Cerebellum (tissue), 4 donors: ENCODE measurements at places on chromosomes 7 and 10. TPM values are rescaled to one million over a fixed set of nuclear protein-coding genes. Genes with fewer than 3 reads are reported as not detected.

DNA sequence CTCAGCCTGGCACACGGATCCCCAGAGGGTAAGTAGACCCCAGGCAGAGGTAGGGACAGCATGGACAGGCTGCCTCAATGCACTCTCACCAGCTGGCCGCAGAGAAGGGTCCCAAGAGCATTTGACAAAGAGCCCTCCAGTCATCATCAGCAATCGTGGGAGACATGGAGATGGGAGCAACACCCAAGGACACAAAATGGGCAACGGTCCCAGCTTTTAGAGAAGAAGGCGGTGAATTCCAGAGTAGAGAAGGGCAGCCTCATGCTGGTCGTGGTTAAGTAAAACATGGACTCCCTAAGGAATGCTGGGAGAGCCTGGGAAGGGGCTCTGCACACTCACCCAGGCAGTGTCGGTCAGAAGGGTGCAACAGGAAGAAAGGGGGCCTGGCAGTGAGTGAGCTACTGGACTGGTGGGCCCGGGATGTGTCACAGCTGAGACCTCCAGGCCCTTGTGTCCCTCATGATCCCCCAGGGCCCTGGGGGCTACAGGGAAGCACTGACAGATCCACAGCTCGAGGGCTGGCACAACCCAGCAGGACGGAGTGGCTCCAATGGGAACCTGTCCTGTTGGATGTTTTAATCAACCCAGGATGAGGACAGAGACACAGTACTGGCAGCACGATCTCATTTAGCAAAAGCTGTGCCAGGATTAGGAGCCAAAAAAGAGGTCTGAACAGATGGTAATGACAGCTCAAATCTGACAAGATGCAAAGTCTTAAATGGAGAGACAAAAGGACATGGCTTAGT, 147.1 kb downstream of the NEURL1 start:
- DNase-seq: peak; percentile 92

DNA sequence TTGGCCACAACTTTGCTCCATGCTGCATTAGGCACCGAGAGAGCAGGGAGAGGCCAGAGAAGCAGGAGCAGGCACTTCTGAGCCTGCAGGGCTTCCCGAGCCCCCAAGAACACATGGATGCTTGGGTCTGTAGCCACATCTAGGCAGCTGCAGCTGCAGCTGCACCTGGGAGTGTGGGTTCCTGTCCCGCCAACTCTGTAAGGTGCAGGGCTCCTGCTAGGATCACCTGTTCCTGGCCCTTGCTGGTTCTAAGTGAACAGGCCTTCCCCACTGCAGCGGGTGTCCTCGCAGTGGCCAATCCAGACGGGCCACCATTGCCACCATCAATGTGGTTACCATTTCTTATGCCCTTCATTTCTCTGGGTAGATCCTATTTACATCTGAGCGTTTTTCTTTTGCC, 330.3 kb downstream of the AUTS2 start:
- DNase-seq: no peak

GRCh38 chr7:25632616-25633015, 404.3 kb upstream of the NPVF start:
- no peak for DNase-seq

DNA sequence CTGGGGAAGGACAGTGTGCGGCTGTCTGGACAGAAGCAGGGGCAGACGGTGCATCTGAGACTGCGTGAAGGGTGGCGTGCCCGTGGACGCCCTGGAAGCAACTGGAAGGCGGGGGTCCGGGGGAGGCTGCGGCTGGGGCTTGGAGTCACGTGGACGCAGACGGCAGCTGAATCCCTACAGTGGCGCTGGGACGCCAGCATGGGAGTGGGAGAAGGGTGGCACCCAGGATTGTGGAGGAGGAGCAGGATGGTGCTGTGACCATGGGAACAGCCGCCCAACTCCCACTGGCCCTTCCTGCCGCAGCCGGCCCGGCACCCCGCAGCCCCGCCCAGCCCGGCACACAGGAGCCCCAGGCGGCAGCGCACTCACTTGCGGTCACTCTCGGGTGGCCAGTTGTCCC, 9.7 kb downstream of the INTS1 start:
- DNase-seq: no peak

TMEM236 gene
- total RNA-seq: 0.18 TPM

GRCh38 chr10:71262027-71262426, 49.7 kb downstream of the UNC5B start:
- no peak for DNase-seq

DNA sequence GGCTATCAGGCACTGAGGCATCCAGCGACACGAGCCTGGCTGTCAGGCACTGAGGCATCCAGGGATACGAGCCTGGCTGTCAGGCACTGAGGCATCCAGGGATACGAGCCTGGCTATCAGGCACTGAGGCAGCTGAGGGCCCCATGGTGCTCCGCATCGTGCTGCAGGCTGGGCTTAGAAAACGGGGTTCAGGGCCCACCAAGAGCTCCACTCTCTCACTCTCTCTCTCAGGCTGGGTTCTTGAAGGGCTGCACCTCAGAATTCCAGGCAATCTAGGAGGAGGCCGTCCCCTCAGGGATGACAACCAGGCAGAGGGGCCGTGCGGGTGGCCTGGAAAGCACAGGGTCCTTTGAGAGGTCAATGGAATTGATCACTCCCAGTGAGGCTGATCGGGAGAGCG, 69.0 kb downstream of the CFAP46 start:
- no peak for DNase-seq

GRCh38 chr7:21326921-21327320, 101.0 kb upstream of the SP4 start:
- no peak for DNase-seq

DNA sequence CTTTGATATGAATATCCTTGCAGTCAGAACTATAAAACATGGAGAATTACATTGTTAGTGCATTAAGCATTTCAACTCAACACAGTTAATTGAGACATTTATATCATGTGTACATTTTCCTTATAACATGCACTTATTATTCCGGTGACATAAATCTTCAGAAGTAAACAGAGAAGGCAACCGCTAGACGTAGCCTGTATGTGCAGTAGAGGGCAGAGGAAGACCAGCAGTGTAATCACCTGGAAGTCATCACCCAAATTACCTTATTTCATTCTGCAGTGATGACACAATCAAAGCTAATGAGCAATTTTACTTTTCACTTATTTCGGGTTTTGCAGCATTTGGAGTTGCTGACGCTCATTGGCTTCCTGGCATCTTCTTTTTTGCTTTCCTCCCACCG, 394.6 kb downstream of the SDK1 start:
- no peak for DNase-seq

ABCB4 gene
- total RNA-seq: 3.8 TPM

DNA sequence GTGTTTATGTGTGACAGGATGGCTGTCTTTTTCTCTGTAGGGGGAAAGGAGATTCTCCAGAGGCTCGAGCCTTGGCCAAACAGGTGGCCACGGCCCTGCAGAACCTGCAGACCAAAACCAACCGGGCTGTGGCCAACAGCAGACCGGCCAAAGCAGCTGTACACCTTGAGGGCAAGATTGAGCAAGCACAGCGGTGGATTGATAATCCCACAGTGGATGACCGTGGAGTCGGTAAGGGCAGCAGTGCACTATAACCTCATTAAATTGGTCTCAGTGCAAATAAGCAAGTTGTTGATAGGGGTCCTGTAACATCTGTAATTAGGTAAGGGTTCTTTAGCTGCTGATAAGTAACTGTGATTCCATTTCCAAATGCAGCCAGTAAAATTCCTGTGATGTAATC, 56.4 kb downstream of the AP3M1 start:
- no peak for DNase-seq

- no peak for DNase-seq
Measured at GRCh38 chr7:33761449-33762080, 143.8 kb upstream of the BMPER start.

GRCh38 chr7:115363916-115364315, 442.0 kb downstream of the MDFIC start:
- DNase-seq: no peak

NANOS1 gene
- total RNA-seq: 7.8 TPM

CRHR2 gene
- total RNA-seq: 0.27 TPM

SPDYE18 gene
- total RNA-seq: 1.3 TPM

TMEM178B gene
- total RNA-seq: 50.7 TPM

DNA sequence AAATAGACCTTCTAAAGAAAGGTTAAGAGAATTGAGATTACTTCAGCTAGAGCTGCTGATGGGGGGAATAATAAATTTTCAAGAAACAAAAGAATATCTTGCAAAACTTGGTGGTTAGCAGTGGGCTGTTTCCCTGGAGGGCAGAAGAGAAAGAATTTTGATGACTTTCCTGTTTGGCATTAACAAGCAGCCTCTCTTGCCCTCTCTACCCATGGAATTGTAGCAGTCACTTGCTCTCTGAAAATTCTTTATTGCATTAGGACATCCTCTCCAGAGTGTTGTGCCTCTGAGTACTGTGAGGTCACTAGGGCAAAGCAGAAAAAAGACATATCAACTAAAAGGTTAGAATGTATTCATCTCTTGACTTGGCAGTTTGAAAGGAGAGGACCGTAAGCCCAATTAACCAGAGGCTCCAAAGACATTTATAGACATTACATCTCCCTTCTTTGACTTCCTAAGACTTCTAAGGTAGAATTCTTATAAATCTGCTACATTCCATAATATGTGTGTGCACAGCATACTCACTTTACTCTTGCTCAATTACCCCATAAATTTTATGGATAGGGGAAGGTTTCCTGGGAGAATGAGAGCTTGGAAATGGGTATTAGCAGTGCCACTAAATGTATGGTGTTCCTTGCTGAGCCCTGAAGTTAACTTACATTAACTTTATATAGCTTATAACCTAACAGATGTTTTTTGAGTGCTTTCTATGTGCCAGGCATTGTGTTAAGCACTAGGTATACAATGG, 215.3 kb downstream of the KIF20B start:
- no peak for DNase-seq

CLDN3 gene
- total RNA-seq: 0.36 TPM

DNA sequence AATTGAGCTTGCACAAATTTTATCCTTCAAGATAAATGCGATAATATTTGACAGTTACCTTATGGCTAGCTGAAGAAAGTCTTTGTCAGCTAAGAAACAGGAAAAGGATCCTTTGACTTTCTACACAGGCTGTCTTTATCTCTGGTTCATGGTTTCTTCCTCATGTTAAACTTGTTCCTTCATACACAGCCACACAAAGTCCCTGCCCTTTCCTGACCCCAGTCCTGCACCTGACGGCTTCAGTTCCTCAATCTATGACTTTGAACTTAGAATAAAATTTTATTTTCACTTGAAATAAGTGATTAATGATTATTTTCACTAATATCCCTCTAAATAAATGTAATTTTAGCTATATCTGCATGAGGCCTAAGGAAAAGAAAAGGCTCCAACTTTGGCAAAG, 77.8 kb upstream of the PRSS1 start:
- no peak for DNase-seq

GRCh38 chr7:139116999-139117398, 7.5 kb upstream of the ZC3HAV1 start:
- DNase-seq: no peak

DNA sequence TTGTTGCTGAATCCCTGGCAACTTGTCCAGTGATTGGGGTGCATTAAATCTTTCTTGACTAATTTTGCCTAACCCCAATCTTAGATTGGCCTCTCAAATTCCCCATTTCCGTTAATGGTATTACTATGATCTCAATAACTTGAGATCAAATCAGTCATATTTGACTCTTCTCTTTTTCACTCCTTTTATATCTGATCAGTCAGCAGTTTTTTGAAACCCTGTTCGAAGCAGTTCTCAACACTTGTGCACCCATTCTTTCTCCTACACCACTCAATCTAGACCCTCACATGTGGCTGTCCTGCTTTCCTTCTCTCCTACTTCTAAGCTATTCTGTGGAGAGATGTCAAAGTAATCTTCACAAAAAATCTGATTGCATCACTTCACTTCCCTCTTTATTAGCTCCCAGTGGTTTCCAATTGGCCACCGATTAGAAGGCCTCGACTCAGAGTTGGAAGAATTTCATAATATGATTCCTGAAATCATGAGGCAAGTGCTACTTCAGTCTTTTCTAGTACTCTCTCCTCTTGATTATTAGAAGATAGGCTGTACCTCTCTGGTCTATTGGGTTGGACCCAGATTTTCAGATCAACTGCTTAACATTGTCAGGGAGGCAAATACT, 128.9 kb downstream of the ZNF365 start:
- DNase-seq: no peak

- DNase-seq: no peak
Measured at GRCh38 chr10:93695740-93696139, 6.7 kb downstream of the FRA10AC1 start.

MACROH2A2 gene
- total RNA-seq: 44.8 TPM

DNA sequence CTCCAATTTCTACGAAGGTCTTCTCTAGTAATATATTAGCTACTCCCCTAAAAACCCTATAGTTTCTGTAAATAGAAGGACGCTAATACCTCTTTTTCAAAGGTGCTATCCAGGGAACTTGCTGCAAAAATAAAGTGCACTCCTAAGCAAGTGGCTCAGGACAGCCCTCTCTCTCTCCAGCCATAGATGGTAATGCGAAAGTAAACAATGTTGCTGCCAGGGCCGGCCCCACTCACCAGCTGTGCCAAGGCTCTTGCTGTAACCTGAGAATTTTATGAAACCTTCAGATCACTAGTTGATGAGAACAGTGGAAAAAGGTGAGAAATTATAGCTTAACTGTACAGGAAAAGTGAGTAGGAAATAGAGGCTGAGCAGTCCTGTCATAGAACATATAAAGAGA, 10.9 kb upstream of the TAS2R39 start:
- DNase-seq: no peak

DNA sequence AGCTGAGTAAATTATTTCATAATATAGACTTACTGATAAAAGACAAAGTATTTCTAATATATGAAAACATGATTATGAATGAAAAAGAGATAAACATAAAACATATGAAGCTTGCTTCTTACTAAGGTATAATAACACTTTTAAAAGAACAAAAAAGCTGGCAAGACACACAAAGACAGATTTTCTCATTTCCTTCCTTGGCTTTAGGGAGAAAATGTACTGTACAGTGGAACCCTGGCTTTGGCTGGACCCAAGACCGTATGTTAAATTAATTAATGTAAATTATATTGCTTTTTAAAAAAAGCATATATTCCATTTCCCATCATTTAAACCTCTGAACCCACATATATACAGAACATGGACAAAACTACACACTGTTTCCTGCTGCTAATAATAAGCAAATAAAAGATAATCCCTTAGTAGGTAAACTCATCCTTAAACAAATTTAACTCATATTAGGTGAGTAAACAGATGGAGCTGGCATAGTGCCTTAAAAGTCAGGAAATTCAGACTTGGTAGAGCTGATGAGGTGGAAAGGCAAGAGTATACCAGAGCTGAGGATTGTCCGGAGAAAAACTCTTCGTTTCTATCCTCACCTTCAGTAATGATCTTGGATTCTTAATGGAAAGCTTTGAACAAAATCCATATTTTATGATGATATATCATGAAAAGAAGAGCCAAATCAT, 1016.4 kb upstream of the KCND2 start:
- DNase-seq: peak; percentile 67

GRCh38 chr7:27697861-27698430, 35.3 kb upstream of the HIBADH start:
- no peak for DNase-seq

HOXA7 gene
- not detected for total RNA-seq

DNA sequence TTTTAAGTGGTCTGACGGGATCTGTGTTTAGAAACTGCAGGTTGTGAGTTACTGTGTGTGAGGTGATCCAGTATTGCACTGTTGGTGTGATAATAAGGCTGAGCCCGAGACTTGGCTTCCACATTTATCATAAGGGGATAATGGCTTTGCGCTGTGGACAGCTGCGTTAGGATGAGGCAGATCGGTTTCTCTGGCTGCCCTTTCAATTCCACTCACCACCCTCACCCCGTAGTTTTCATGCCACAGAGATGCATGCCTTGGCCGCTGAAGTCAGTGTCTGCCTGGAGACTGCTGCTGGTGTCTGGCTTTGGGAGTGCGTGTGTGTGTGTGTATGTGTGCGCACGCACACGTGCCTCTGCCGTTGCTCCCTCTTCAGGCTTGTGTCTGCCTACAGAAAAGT, 273.0 kb downstream of the CCDC3 start:
- DNase-seq: no peak

SFTPA1 gene
- total RNA-seq: 4.4 TPM

RAB18 gene
- 96.7 TPM for total RNA-seq
